H4 (cell line): ENCODE measurements at places on chromosomes 11 and 22.
A peak's percentile ranks its signal among the peaks of the same experiment; 100 is the strongest.

DNA sequence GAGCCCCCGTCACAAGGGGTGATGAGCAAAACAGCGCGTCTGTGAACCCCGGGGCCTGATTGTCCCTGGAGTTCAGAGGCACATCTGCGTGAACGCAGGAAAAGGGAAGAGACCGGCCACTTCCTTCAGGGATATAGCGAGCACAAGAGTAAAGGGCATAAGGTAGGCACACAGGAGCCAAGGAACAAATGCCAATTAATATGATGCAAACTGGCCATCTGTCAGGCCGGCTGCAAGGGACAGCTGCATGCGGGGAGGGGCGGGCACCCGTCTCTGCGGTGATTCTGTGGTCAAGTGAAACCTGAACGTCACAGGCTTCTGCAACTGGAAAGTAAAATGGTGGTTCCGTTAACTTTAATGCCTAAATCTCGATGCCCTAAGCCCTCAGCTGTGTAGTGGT, 64.7 kb downstream of the TRIM29 start:
- DNase-seq = no peak

- no peak for DNase-seq
Observed at GRCh38 chr22:36079041-36079440, 50.4 kb upstream of the RBFOX2 start.

DNA sequence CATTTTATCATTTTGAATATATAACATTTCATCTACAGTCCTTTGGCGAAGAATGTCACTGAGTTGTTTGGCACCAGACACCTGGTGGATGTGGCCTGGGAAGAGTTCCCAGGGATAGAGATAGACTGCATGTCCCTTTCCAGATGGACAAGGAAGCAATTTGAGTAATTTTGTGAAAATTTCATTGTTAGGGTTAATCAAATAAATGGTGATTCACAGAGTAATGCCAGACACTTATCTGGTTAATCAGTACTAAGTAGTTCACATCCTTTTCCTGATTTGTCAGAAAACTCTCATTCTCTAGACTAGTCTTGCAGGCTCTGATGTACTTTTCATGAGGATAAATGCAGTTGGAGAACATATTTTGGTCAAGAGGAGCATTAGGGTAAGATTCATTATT, 41.6 kb downstream of the NAALAD2 start:
- DNase-seq = no peak

DNA sequence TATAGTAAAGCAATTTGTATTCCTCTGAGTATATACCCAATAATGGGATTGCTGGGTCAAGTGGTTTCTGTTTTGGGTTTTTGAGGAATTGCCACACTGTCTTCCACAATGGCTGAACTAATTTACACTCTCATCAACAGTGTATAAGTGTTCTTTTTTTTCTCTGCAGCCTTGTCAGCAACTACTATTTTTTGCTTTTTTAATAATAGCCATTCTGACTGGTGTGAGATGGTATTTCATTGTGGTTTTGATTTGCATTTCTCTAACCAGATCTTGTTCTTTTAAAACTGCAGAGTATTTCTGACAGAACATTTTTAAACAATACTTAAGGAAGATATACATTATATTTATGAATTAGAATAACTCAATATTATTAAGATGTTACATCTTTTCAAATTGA, 1140.5 kb upstream of the CNTN5 start:
- DNase-seq = no peak

DNA sequence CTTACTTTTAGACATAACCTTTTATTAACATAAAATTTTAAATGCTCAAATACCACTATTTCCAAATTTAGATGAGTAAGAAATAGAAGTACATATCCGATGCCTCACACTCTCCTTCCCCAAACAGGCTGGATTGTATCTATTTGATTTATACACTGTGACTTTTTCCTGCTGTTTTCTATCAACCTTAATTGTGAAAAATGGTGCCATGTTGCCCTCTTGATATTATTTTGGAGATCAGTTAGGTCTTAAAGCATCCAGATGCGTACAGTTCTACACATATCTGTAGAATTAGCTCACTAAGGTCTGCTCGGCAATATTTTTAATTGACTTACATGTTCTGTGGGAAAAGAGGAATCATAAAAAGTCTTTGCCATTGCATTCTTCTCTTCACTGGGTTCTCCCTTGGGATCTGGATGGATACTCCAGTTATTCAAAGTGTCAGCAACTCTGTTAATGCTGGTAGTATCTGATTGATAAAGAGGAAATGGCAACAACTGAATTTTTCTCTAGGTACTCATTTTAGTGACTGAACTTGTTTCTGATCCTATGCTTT, 27.2 kb downstream of the EIF3M start:
- DNase-seq = no peak

DNA sequence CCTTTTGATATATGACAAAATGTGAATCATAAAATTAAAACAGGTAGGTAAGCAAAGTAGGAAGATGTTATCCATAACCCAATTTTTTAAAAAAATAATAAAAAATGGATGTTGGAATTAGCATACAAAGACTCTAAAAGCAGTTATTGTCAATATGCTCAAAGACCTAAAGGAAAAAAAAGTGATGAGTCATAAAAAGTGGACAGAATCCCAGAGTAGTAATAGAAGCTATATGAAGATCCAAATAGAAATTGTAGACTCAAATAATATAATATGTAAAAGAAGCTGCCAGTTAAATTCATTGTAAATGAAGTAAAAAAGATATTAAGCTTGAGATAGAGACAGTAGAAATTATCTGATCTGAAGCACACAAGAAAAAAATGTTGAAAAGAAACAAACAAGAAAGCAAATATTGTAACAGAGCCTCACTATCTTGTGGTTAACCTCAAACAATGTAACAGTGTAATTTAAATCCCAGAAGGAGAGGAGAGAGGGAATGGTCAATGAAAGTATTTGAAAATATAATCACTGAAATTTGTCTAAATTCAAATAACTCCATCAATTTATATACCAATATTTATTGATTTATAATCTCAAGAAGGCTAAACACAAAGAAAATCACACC, 773.4 kb upstream of the RAG2 start:
- peak; percentile 36 for DNase-seq

- DNase-seq = no peak
Observed at GRCh38 chr11:43516316-43516850, 157.7 kb downstream of the TTC17 start.

DNA sequence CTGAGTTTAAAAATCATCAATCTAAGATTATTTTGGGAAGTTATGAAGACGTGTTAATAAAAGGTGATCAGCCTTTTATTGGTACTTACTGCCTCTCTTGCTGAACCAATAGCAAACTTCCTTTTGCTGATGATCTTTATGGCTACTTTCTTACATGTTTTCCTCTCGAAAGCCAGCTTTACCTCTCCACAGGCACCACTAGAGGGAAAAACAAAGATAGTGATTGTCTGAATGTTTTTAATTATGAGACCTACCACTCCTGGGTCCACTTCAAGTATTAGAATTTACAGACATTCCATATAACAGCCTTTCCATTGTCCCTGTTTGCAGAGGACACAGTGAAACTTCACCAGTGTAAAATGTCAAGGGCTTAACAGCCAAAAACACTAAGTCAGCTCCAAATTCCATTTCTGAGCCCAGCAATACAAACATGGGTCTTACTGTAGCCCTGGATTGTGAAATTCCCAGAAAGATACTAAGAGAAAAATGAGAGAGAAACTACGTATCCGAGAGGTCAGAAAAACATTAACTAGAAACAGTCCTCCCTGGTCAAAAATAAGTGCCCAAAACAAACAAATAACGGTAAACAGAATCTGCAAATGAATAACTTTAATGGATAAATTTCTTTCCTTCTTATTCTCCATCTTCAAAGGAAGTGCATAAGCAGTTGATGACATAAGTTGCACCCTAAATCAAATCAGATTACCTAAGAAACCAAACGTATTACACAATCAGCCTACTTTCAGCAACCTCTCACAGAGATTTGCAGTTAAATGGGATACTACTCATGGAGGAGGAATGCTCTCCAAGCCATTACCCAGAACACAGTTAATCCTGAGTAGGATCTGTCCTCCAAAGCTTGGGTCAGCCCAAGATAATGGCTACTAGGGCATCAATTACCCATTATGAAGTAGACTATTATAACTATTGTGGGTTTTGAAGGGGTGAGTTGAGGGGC, 29.5 kb downstream of the CHEK2 start:
- peak; percentile 82 for DNase-seq

- no peak for DNase-seq
Observed at GRCh38 chr11:13207270-13207664, 70.3 kb upstream of the BMAL1 start.

- no peak for DNase-seq
Observed at GRCh38 chr11:112225753-112226061, 521 bp upstream of the PTS start.

- no peak for DNase-seq
Observed at GRCh38 chr11:122362381-122362780, 246.4 kb upstream of the BLID start.

DNA sequence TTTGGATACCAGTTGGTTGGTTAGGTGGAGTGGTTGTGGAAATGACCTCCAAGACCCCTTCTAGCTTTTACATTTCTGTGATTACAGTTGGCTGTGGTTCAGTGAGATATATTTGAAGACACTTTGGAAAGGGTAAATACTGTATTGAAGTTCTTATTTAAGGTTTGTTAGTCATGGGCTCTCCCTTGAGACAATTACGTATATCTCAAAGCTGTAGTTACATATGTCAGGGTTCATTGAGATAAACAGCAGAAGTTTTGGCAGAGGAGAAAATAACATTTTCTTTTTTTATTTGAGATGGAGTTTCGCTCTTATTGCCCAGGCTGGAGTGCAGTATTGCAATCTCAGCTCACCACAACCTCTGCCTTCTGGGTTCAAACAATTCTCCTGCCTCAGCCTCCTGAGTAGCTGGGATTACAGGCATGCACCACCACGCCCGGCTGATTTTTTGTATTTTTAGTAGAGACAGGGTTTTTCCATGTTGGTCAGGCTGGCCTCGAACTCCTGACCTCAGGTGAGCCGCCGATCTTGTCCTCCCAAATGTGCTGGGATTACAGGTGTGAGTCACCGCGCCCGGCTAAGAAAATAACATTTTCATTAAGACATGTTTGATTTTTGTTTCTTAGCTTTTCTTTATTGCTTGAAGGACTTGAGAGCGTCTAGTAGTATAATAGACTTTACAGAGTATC, 1.9 kb downstream of the RNF121 start:
- DNase-seq = no peak

GRCh38 chr11:62233730-62234129, 8.3 kb upstream of the SCGB1D2 start:
- DNase-seq = no peak

- DNase-seq = no peak
Observed at GRCh38 chr11:120281143-120281795, 41.3 kb downstream of the POU2F3 start.

DNA sequence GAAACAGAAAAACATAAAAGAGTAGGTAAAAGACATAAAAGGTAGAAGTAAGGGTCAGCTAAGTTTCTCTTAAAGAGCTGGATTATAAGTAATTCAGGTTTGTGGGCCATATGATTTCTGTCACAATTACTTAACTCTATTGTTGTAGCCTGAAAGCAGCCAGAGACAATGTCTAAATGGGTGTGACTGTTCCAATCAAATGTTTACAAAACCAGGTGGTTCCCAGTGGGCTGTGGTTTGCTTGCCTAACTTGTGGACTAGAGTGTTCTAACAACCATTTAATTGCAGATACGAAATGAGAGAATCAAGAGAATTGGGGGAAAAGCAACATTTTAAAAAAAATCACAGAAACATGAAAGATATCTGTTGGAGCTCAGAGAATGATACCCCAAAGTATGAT, 22.6 kb downstream of the OR6M1 start:
- DNase-seq = no peak

GRCh38 chr11:45801723-45802315, 3.1 kb upstream of the SLC35C1 start:
- DNase-seq = no peak

GRCh38 chr22:48944433-48944750, 883.3 kb downstream of the BRD1 start:
- DNase-seq = no peak

DNA sequence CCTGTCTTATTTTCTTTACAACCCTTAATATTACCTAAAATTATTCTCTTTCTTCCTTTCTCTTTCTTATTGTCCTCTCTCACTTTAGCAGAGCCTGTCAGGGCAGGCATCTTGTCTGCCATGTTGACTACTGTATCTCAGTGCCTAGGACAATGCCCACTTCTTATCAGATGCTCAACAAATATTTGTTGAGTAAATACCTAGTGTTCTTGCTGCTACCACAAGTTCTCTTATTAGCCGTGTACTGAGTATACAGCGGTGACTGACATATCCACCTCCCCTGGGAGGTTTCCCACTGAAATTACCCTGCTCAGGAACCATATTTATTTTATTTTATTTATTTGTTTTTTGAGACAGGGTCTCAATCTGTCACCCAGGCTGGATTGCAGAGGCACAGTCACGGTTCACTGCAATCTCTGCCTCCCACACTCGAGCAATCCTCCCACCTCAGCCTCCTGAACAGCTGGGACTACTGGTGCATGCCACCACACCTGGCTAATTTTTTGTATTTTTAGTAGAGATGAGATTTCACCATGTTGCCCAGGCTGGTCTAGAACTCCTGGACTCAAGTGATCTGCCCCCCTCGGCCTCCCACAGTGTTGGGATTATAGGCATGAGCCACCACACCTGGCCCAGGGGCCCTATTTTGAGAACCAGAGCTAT, 6.7 kb downstream of the HPX start:
- no peak for DNase-seq

- DNase-seq = no peak
Observed at GRCh38 chr22:46517255-46517761, 20.1 kb downstream of the CELSR1 start.

- no peak for DNase-seq
Observed at GRCh38 chr11:8694137-8694536, 11.5 kb downstream of the RPL27A start.

- no peak for DNase-seq
Observed at GRCh38 chr11:2378527-2379210, 1.6 kb downstream of the CD81 start.

DNA sequence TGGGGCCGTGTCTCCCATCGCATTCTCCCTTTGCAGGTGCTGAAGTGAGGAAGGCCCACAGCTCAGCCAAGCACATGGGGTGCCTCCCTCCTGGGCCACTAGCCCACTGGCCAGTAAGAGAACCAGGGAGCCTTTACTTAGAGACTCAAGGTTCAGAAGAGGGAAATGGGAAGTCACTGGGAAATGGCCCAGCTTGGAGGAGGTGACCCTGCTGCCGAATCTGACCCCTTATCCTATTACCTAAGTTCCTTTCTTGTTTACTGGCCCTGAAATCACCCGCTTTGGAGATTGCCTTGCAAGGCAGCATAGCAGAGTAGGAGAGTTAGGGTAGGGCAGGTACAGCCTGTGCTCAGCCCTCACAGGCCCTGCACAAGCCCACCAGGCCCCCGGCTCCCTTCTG, 24.4 kb downstream of the UPB1 start:
- DNase-seq = no peak

DNA sequence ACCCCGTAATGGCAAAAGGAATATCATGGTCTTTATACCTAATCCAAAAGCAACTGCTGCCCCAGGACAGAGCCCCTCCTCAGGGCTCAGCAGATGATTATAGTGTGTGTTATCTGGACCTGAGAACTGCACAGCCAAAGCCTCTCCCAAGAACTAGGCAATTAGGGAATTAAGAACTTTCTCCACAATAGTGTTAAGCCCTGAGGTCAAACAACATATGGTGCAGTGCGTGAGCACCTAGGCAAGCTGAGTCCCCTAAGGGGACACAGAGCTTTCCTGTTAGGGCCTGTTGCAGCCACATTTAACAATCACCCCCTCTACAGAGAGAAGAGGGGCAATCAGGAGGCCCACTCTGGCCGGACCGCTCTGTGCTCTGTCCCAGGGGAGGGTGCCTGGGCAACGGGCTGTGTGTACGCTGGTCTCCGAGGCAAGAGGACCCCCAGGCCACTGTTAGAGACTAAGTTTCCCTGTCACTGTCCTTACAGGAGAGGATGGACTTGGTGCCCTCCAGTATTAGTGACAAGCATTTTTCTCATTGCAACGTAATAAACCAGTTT, 1.4 kb upstream of the KCNJ5 start:
- no peak for DNase-seq
